Astrocyte (in vitro differentiated cells and primary cell): ENCODE measurements at places on chromosomes 6 and 20. TPM values are rescaled to one million over a fixed set of nuclear protein-coding genes. Genes with fewer than 3 reads are reported as not detected.

The STAU1 gene
- 93.2 and 98.0 TPM in 2 replicates for total RNA-seq

The TCFL5 gene
- 11.0 and 13.5 TPM in 2 replicates for total RNA-seq

The FNDC1 gene
- 6.3 and 8.6 TPM in 2 replicates for total RNA-seq

The WFDC5 gene
- not detected in 2 replicates for total RNA-seq

The PNLDC1 gene
- 0.11 TPM in 1 of 2 replicates, not detected in the other for total RNA-seq

The LGSN gene
- 0.25 and 0.36 TPM in 2 replicates for total RNA-seq

The NKAIN4 gene
- total RNA-seq: 146 and 162 TPM in 2 replicates

The PPP1R16B gene
- 0.41 and 0.68 TPM in 2 replicates for total RNA-seq

The TFAP2C gene
- 0.94 and 2.2 TPM in 2 replicates for total RNA-seq

DNA sequence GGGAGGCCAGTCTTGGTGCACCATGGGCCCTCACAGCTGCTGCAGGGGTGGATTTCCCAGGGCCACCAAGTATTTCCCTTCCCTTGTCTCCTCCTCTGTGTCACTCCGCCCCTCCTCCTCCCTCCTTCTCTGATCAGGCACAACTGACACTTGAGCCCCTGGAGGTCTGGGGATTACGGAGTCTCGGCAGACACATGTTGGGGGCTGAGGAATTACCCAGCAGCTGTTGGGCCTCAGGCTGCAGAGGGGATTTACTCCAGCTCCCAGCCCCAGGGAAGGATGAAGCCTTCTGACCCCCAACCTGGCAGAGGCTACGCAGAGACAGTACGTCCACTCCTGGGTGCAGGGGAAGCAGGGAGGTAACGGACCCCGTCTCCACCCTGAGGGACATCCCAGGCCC is 420.5 kb upstream of the SULF2 start:
- no peak for DNase-seq

DNA sequence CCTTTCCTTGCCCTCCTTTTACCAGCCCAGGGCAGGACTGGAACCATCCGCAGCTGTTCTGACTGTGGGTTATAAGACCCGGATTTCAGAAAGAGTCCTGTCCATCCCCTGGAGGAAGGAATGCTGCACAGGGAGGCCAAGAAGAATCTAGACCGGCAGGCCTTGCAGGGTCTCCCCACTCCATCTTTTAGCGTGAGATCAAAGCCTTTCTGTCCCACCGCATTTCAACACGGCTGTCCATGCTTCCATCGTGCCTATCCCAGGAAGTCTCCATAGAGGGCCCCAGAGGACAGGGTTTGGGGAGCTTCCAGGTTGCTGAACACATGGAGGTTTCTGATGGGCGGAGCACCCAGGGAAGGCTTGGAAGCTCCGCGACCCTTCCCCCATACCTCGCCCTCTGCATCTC is 79.3 kb upstream of the AGPAT4 start:
- no peak for DNase-seq

GRCh38 chr20:12535316-12535715 is 473.5 kb upstream of the SPTLC3 start:
- DNase-seq: no peak

GRCh38 chr20:1754306-1754705 is 96.7 kb upstream of the SIRPG start:
- no peak for DNase-seq

DNA sequence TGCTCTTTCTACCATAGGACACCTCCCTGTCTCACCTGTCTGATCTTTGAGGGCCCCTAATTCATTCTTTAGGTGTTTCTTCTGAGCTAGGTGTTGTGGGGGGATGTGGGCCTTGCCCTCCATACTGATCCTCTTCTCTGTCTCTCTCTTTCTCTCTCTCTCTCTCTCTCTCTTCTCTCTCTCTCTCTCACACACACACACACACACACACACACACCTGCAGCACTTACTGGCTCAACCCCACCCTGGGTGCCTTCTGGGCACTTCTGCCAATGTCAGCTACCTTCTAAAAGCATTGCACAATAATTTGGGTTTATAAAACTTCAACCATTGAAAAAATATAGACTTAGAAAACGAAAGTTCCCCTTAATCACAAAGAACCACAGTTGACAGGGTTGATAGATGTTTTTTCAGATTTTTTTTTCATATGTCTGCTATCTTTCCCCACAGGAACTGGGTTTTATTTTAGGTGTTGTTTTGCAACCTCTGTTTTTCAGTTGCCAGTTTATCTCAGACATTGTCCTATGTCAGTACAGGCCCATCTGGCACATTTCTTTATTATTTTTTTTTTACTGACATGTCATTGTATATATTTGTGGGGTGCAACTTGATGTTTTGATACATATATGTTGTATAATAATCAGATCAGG is 28.1 kb downstream of the PKIG start:
- no peak for DNase-seq

GRCh38 chr20:2327620-2328555 is 32.1 kb downstream of the TGM3 start:
- no peak for DNase-seq
